ENCODE measurements at places on chromosomes 2 and 18.
A peak's percentile ranks its signal among the peaks of the same experiment; 100 is the strongest.

- DNase-seq = no peak
These were observed 7.7 kb upstream of the YWHAQ start for GRCh38 chr2:9638532-9638931.

GRCh38 chr2:158676696-158677095 lies 118.4 kb upstream of the DAPL1 start:
- no peak for DNase-seq

DNA sequence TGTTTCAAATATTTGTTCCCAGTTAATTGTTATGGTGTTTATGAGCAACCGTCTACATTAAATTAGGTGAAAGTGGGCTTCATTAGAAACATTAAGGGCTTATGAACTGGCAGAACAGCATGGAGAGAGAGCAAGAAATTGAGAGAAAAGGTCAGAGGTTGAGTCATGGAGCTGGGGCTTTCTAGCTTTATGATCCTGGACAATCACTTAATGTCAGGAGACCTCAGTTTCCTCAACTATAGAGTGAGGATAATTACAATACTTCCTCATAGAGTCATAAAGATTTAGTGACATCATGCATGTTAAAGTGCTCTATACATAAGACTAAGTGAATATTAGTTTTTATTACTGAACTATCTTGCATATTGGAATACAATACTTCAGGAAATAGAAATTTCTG lies 83.9 kb downstream of the PLCL1 start:
- DNase-seq = no peak

DNA sequence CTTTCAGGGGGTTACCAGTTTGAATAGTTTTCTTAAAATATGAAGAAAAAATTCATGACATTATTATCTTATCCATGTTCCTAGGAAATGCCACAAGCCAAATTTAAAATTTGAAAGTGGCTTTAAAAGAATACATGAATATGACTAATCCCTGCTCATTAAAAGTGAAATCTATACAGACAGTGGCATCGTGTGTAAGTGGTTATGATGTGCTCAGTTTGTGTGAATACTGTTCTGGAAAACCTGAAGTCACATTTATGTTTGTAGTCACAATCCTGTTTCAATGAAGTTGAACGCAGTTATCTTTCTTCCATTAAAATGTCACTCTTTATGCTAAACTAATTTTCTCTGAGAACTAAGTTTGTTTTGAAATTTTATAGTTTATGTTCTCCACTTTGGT lies 75.8 kb downstream of the GORASP2 start:
- DNase-seq = no peak

DNA sequence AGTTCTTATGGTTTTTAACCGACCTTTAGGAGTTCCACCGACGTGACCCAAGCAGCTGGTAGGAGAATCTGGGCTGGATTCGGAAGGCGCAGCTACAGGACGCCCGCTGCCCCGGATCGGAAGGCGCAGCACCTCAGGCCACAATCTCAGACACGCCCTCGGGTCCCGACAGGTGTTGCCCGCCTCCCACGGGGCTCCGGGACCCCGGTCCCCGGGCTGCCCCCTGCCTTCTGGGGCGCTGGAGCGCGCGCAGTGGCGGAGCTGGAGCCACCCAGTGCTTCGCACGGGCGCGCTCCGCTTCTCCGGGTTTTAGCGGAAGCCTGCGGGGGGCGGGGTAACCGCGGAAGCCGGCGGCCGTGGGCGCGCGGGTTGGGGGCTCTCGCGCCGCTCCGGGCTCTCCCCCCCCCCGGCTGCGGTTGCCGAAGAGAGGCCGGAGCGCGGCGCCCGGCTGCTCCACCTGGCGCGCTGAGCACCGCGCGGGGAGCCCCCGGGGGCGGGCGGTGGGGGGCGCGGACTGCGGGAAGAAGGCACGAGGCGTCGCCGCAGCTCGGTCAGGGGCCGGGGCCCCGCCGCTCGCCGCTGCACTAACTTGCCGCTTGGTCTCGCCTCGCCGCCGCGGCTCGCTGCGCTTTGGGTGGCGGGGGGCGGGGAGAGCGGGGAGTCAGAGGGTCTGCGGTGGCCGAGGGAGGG lies 718.8 kb downstream of the DPP10 start:
- DNase-seq = no peak

DNA sequence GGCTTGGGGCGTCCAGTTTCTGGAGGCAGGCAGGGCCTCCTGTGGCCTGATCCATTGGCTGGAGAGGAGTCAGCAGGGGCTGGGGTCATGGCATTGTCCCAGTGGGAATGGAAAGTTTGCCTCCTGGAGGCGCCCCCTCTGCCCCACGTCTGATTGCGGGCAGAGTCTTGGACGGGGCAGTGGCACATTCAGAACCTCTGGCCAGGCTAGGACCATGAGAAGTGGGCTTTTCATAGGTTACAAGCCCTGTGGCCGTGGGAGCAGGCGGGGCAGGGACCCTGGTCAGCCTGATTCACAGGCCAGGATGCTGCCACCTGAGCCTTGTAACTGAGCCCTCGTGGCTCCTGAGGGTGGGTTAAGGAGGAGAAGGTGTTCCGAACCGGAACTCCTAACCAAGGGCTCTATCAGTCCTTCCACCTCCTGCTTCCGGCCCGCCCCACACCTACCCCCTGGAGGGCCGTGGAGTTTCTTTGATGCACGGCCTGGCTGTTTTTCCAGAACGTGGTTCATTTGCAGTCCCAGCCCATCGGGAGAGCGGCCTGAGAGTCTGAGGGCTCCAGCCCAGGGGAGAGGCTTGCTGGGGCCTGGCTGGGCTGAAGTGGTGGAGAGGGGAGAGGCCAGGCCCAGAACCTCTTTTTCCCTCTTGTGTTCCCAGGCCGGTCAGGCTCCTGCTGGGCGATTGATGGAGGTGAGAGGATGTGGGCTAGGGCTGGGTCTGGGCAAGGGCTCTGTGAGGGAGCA lies 43.9 kb upstream of the PLB1 start:
- no peak for DNase-seq

- DNase-seq = peak; percentile 96
These were observed 31.5 kb upstream of the PDIA6 start for GRCh38 chr2:10844097-10844496.

GRCh38 chr2:120454654-120455385 lies 108.9 kb downstream of the INHBB start:
- no peak for DNase-seq

DNA sequence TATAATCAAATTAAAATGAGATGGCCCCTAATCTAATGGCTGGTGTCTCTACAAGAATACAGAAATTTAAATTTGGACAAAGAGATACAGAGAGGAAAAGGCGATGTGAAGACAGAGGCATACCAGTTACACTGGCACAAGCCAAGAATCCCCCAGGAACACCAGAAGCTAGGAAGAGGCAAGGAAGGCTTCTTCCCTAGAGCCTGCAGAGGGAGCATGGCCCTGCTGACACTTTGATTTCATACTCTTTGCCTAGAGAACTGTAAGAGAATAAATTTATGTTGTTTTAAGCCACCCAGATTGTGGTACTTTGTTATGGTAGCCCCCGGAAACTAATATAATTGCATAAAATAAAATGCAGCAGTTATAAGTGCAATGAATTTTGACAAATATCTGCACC lies 671.4 kb downstream of the MBD2 start:
- no peak for DNase-seq

DNA sequence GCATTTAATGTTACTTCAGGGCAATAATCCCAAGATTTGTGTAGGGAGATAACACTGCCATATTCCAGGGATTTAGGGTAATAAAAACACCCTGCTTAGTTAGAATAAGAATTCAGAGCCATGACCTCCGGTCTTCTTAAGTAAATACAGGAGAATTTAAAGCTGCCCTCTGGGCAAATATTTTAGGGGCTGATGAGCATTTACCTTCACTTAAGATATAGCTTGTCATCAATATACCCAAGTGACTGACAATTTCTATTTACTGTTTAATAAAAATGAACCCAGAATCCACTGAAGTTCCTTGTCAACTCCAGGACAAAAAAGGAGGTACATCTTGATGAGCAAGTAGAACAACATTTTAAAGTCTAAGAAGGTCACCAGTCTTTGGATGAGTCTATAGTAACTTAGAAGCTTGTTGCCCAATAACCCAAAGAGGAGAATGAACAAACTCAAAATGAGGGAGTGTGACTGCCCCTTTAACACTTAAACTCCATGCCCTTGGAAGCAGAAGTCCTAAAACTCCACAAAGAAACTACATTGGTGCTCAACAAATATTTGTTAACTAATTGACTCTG lies 24.3 kb upstream of the IKZF2 start:
- no peak for DNase-seq

DNA sequence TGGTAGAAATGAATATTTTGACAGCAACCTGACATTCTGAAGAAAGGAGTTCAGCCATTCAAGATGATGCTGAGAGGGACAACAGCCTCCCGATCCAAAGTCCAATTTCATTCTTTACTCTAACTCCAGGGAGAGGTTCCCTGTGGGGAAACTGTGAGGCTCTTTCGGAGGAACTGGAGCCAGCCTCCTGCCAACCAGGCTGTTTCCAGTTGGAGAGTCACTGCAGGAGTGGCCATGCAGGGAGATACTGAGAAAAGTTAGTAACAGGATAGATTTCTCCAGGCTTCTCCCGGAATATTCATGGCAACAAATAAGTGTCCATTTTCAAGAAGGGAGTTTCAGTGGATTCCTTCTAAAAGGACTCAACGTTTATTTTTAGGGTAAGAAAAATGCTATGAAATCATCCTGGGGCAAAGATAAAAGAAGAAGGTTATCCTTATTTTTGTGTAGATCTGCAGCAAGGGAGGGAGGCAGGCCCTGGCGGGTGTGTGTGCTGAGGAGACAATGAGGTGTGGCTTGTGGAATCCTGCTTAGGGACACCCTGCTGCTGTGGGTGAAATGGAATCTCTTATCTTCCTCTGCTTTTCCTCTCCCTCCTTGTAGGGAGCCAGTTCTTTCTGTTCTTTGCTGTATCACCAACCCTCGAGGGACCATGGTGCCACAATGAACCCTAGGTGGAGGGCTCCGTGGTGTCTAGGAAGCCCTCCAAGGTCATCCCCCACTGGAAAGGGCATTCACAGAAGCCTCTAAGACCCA lies 18.1 kb downstream of the KLHL14 start:
- DNase-seq = no peak

GRCh38 chr18:9901377-9901776 lies 12.4 kb upstream of the VAPA start:
- no peak for DNase-seq

DNA sequence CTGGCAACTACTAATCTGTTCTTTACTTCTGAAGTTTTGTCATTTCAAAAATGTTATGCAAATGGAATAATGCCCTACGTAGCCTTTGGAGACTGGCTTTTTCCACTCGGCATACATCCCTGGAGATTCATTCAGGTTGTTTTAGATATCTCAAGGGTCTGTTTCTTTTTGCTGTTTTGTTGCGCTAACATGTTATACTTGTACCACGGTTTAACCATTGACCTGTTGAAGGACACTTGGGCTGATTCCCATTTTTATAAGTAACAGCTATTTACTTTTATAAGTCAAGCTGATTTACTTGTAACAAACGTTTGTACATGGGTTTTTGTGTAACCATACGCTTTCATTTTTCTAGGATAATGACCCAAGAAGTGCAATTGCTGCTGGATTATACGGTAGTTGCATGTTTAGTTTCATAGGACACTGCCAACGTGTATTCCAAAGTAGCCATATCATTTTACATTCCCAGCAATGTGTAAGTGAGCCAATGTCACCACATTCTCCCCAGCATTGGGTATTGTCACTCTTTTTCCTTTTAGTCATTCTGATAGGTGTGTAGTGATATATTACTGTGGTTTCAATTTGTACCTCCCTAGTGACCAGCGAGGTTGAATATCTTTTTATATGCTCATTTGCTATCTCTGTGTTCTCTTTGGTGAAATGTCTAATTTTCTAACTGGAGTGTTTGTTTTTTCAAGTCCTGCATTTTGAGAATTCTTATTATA lies 36.5 kb upstream of the STAT4 start:
- DNase-seq = no peak

GRCh38 chr2:75788902-75789301 lies 78.2 kb upstream of the GCFC2 start:
- no peak for DNase-seq

DNA sequence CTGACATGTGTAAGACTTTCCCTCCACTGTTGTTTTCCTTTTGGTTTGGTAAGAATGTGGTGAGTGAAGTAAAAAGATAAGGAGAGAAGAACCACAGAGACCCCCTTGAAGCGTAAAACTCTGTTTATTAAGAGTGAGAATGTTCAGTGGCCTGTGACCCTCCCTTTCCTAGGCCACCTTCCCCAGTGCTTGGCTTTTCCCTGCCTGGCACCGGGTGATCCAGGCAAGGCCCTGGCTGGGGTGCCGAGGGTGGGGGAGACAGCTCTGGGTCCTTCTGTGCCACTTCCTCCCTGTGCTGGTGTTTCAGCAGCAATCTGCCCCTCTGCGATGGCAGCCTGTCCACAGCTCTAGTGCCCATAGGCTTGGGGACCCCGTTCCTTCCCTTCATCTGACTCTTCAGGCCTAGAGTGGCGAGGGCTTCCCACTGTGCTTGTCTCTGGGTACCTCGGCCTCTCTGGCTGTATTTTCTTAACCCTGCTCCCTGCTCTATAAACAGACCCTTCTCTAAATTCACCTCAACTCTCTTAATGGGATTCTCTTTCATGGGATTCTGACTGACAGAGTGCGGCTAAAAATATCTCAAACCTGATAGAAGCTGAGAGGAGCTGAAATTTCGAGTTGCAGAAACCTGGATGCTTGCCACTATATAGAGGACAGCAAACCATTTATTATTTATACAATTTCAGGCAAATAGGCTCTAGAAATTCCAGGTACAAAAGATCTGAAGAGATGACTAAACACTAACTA lies 461.0 kb downstream of the DLGAP1 start:
- peak; percentile 27 for DNase-seq

- no peak for DNase-seq
These were observed 154.8 kb upstream of the KLF7 start for GRCh38 chr2:207320381-207321159.

DNA sequence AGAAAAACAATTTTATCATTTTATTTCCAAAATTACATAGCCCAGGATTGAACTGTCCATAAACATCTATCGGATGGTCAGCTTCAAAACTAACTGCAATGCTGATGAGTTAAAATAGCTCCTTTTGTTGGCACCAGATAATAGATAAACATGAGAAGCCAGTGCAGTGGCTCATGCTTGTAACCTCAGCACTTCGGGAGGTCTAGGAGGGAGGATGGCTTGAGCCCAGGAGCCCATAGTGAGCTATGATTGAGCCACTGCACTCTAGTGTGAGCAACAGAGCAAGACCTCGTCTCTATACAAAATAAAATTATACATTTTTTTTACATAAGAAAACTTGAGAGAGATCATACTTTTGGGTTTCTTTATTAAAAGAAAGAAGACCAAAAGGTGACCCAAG lies 34.6 kb upstream of the IMPA2 start:
- no peak for DNase-seq

- no peak for DNase-seq
These were observed 150.6 kb downstream of the EXOC6B start for GRCh38 chr2:72674982-72675915.

DNA sequence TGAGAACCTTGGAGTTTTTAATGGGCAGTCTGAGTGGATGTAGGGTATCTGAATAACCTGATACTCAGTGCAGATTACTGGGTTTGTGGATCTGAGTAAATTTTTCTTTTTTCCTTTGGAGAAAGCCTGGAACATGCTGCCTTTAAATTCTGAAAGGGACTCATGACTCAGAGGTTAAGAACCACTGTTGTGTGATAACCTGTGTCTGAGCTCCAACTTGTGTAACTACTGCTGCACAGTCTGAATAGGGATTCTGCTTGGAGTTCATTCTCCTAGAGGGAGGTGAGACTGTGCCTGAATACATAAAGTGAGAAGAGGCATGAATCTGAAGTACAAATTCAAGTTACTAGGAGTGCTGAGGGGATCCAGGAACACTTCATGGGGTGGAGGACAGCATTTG lies 36.2 kb downstream of the KDM3A start:
- no peak for DNase-seq
